ENCODE measurements at places on chromosomes 6 and 20.

DNA sequence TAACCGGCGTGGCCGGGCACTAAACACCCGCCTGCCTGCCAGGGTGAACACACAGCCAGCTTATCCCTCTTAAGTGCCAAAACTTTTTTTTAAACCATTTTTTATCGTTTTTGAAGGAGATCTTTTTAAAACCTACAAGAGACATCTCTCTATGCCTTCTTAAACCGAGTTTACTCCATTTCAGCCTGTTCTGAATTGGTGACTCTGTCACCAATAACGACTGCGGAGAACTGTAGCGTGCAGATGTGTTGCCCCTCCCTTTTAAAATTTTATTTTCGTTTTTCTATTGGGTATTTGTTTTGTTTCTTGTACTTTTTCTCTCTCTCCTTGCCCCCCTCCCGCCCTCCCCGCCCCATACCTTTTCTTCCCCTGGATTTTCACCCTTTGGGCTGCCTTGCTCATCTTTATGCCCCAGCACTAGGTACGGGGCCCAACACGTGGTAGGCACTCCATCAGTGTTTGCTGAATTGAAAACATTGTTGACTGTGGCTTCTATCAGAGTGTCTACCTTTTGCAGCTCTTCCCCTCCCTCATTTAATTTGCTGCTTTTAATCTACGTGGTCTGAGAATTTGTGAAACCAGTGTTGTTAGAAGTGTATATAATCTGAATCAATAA, 1.5 kb downstream of the ZCCHC3 start:
- DNase-seq = no peak

GRCh38 chr6:109023356-109023925, 71.2 kb downstream of the SESN1 start:
- no peak for DNase-seq

DNA sequence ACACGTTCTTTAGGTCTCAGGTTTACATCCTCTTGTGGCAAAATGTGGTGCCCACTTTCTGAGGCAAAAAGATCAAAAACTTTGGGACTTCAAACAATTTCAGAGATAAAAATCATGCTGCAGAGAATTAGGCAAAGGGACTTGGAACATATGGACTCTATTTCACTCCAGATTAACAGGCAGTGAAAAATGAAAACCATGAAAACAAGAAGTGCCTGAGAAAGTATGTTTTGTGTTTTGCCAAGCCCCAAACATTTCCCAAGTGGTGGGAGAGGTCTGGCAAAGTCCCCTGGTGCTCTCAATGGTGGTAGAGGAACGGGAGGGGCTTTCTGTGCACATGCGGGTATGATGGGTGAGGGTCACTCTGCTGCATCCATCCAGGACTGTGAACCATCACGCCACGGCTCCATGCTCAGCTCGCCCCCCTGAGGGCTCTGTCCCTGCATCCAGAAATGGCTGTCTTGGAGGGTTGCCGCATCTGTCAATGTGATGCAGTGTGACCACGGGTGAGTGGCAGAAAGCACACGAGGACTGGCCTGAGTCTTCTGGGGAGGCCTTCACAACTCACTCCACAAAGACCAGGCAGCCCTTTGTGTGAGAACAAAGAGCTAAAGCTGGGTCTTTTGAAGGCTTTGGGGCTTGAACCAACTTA, 43.2 kb upstream of the TBC1D7 start:
- no peak for DNase-seq

DNA sequence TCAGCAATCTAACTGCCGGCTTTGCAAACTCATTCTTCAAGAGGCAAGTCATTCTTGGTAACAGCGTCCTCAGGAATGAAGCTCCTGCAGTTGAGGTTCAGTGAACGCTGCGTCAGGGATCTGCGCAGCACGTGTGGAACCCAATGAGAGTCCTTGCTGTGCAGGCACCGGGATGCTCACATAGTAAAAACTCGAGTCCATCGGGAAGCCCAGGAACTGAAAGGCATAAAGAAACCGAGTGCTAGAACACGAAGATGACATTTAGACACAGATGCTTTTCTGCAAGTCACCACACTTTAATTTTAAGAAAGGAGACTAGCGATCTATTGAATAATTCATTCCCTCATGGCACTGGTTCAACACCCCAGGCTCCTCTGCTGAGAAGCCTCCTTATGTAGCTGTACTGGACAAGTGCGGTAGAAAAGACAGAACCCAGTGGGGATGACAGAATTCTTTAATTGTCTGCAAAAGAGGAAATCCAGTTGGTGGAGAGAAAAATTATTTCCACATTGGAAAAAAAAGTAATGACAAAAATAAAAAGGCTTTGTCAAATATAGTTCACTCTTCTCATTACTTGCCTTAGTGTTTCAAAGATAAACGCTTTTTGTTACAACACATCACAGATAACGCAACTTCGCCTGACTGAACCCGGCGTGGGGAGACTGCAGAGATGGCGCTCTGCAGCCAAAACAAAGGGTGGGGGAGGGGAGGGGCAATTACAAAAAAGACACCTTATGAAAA, 1.9 kb upstream of the AFDN start:
- DNase-seq = no peak

- no peak for DNase-seq
Measured at GRCh38 chr6:125791151-125791819, 525 bp downstream of the NCOA7 start.

GRCh38 chr6:88366672-88367071, 200.5 kb upstream of the CNR1 start:
- DNase-seq = no peak

DNA sequence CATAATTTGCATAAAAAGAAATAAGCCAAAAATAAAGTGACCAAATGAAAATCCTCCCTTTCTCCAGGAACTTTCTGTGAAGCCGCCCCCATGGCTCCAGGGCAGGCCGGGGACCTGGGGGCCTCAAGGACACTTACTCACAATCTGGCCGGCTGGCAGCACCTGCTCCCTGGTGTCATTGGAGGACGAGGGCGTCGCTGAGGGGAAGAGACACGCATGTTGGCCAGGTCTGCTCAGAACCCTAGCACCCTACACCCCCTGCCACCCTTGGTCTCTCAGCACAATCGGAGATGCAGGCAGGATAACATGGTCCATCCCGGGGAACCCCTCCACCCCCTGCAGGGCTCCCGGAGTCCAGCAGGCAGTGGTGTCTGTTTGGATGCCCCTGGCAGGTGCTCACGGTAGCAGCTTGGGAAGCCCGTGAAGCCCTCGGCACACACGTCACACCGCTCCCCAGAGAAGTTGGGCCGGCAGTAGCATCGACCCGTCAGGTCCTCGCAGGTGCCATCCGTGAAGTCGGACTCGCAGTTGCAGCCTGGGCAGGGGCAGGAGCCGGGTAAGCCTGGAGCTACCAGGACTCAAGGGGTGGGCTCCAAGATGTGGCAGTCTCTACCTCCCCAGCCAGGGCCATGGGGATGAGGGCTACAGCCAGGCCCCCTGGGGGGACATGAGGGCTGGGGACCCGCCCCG, 21.3 kb downstream of the LAMA5 start:
- no peak for DNase-seq

DNA sequence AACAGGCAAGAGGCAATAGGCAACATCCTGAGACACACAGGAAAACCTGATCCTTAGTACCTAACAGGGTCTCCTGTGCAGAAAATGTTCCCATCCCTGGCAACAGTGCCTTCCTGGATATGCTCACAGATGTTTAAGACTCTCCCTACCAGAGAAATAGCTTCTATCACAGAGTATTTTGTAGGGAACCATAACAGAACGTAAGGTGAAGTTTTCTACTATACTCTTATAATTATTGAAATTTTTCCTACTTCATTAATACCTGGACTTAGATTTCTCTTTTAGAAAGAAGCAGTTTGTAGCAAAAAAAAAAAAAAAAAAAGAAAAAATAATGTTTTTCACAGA, 33.5 kb upstream of the LGSN start:
- no peak for DNase-seq

DNA sequence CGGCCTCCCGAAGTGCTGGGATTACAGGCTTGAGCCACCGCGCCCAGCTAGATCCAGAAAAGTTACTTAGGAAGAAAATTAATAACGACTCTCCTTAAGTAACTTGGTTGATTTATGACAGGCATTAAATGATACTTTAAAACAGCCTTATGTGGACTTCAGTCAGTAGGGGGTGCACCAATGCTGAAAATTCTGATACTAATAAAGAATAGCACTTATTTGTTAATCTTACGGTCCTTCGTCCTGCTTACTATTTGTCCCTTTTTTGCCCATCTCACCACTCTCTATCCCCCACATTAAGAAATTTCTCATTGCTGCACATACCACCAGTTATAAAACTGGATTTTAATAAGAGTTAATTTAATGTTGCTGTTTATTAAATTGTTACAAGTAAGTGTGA, 12.7 kb upstream of the PRELID3B start:
- no peak for DNase-seq

All from esophagus squamous epithelium (tissue), 5 donors.